NCI-H774 (cell line): ENCODE measurements at places on chromosomes 12 and 14.

- no peak for DNase-seq
Observed at GRCh38 chr12:66555113-66555512, 123.8 kb downstream of the GRIP1 start.

DNA sequence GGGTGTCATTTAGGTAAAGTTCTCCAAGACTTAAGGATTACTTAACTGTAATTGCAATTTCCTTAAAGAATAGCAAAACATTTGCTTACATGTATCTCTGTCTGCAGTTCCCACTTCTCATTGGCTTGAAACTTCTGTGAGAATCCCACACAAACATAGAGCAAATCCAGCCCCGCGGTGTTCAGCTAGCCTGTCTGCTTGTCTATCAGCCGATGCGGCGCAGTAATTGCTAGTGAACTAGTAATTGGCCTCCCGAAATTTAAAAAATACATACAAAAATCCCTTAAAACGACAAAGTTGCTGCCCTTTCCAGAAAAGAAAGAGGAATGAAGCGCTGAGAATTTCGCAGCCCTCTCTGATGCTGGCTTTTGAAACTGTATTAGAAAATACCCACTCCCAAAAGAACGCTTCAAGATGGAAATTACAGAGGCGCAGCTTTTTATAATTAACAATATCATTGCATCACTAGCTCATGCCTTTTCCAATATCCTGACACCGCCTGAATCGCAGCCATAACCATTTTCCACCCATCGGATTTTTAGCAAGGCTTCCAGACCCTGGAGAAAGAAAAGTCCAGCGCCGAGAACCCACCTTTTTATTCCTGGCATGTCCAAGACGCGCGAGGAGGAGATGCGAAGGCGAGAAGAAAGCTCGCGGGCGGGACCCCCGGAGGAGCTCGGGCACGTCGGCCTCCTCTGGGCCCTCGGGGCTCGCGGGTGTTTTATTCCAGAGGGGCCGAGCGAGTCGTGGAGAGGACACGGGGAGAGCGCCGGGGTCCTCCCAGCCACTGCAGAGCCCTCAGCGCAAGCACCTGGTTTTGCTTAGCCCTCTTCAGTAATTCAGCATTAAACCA lies 646 bp downstream of the FBLN5 start:
- DNase-seq = no peak

DNA sequence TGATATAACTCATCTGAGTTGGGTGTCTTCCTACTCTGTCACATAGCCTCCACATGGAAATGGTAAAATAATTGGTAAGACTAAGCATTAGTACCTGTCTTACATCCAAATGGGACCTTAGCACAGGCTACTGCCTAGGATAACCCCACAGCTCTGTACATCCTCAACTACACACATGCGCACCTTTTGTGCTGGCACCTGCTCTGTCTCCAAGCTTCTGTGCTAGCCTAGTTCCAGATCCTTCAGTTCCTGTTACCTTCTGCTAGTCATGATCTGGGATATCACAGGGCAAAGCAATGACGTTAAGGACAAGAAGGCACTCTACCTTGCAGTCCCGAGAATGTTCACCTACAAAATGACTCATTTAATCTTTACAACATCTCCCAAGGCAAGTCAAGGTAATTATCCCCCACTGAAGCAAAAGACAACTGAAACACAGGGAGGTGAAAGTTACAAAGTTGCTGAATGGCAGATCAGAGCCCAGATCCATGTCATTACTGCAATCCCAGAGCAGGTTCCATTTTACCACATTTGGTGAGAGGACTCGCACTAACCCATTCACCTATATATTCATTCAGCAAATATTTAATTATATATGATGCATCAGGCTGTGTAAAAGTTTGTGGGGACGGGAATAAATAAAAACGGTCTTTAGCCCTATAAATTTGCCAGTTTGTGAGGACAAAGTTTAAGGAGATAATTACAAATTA lies 61.7 kb downstream of the PPM1H start:
- DNase-seq = no peak

- no peak for DNase-seq
Observed at GRCh38 chr12:120708651-120709050, 1.6 kb upstream of the UNC119B start.

- no peak for DNase-seq
Observed at GRCh38 chr14:91065266-91065665, 4.8 kb upstream of the RPS6KA5 start.

- DNase-seq = no peak
Observed at GRCh38 chr12:55932551-55932910, 1.6 kb downstream of the DGKA start.

DNA sequence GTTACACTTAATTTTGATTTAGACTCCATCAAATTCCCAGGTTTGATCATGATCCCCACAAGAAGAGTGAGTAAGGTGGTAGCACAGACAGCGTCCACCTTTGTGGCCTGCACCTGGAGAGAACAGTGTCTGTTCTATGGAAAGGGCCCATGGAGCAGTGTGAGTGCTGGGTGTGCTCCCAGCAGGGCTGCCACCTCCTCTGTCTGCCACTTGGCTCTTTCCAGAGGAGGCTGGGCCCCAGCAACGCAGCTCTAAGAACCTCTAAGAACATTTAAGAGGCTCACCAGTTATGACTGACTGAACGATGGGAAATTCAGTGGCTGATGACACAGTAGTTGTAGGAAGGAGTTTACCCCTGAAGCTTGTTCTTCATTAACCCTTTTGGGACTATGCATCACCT lies 17.3 kb downstream of the VDR start:
- DNase-seq = no peak

- DNase-seq = no peak
Observed at GRCh38 chr12:12837025-12837812, 24.1 kb downstream of the DDX47 start.

DNA sequence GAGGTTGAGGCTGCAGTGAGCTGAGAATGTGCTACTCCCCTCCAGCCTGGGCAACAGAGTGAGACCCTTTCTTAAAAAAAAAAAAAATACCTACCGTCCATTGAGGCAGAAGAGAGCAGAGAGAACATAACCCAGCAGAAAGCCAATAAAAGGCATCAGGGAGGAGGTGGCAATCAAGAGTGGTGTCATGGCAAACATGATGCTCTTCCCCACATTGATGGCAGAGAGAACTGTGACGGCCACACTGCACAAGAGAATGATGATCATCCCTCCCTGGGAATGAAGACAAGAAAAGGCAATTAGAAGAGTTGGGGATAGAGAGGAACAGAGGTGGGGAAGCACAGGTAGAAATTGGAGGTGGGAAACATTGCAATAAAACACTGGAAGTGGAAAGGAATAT lies 12.1 kb downstream of the SRSF5 start:
- DNase-seq = no peak

- no peak for DNase-seq
Observed at GRCh38 chr12:6820166-6820565, 1.5 kb upstream of the GPR162 start.

- DNase-seq = no peak
Observed at GRCh38 chr14:59699442-59699841, 122.8 kb upstream of the CCDC175 start.

DNA sequence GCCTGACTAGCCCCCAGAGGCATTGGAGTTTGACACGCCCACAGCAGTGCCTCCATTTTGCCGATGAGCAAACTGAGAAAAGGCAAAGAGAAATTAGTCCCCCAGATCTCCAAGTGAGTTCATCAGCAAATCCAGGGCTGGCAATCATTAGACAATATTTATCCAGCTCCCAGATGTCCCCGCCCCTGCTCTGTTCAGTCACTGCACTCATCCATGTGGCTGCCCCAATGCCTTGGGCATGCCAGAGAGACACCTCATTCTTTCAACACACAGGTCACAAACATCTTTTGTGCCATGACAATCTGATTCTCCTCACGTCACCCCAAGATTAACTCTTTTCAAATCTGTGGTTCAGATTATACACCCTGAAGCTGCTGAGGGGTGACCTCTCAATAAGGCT lies 43.5 kb downstream of the DPF3 start:
- no peak for DNase-seq

DNA sequence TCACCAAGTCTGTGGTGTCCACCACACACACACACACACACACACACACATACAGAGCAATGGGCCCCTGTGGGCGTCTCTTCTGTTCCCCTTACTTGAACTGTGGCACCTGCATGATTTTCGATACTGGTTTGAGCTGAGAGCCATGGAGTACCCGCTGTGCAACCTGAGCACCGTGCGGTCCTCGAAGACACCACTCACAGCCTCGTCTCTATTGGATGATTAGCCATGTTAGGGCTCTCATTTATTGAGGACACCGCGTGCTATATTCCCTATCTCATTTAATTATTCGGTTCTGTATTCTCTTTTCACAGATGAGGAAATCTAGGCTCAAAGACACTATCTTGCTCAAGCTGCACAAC lies 623 bp upstream of the C14orf132 start:
- no peak for DNase-seq

DNA sequence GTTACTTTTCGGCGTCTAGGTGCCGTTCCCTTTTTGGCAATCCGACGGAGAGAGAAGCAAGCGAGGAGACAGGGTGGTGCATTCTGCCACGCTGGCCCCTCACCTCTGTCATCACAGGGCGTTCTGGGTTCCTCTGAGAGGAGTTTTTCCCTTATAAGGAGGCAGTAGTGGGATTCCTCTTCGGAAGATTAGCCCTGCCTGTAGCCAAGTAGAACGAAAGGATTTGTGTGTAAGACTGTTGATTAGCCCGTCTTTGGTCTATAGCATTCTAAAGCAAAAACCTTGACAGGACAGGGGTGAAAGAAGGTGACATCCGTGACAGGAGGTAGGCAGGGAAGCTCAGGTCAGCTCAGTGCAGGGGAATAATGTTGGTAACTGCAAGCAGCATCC lies 9.1 kb upstream of the NEMF start:
- no peak for DNase-seq

DNA sequence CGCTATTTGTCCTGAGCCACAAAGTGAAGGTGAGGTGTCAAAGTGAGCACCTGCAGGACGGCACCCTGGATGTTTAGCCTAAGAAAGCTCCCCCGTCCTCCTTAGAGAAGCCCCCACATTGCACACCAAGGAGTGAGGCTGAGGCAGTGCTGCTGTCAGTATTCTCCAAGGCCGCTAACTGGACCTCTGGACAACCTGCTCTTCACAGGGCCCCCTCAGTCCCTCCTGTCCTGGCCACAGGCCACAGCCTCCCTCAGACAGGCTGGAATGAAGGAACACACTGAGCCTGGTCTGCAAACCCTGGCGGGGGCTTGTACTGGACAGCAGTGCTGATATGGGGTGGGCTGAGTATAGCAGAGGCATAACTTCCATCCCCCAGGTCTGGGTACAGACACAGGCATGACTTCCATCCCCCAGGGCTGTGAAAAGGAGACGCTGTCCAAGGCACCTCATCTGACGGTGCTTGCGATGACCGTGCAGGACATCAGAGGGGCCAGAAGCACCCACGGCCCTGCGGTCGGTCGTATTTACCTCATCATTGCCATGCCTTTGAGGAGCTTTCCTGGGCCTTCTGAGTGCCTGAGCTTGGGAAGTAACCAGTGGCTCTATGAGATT lies 82.4 kb upstream of the DIO3 start:
- no peak for DNase-seq

GRCh38 chr12:19967431-19967830 lies 400.9 kb upstream of the PDE3A start:
- DNase-seq = no peak

GRCh38 chr14:104551851-104552737 lies 27.5 kb upstream of the C14orf180 start:
- no peak for DNase-seq

- DNase-seq = no peak
Observed at GRCh38 chr12:104115587-104115975, 22.4 kb downstream of the NFYB start.

DNA sequence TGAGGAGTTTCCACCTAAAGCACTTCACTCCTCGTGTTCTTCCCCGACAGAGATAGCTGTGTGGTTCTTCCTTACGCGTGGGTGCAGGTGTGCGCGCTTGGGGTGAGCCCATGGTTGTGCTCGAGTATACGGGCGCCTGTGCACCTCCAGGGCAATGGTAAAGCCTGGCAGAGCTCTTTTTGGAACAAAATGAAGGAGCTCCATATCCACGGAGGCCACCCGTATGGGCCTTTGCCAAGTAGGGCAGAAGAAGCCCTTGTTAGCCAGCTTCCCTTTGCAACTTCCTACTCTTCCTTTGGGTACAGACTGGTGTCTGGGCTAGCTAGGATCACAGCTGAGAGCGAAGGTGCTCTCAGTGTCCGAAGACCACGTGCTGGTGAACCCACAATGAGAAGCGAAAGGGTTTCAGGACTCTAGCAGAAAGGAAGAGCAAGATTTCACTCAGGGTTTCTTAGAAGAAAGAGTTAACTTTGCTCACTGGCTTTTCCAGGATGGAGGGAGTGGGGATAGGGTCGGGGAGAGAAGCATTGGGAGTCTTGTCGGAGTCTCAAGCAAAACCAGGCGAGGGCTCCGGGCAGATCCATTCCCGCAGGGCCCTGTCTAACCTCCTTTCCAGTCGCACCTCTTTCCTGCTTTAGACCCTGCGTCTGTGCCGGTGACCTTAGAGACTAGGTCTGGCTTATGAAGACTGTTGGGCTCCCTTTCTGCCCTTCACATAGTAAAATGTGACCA lies 960 bp upstream of the LRFN5 start:
- peak; percentile 63 for DNase-seq

- no peak for DNase-seq
Observed at GRCh38 chr14:90605430-90605829, 208.6 kb downstream of the CALM1 start.

GRCh38 chr12:109310247-109311125 lies 1.4 kb upstream of the FOXN4 start:
- peak; percentile 71 for DNase-seq
